Fibroblast of the aortic adventitia (primary cell): ENCODE measurements at places on chromosomes 13 and 19. TPM values are rescaled to one million over a fixed set of nuclear protein-coding genes. Genes with fewer than 3 reads are reported as not detected.

Gene ZNF415
- 2.3 and 4.1 TPM in 2 replicates for total RNA-seq

Gene KCNN4
- total RNA-seq, result 1.2 and 39.9 TPM in 2 replicates

Gene ZNF491
- 0.99 and 2.9 TPM in 2 replicates for total RNA-seq

Gene ACER1
- not detected in 2 replicates for total RNA-seq

Gene ATP4B
- total RNA-seq, result not detected in 2 replicates

Gene ZNF358
- 33.9 and 113 TPM in 2 replicates for total RNA-seq

Gene SYCN
- not detected in 2 replicates for total RNA-seq

Gene IL17D
- 1.6 and 5.0 TPM in 2 replicates for total RNA-seq

Gene FXYD7
- not detected in 2 replicates for total RNA-seq

Gene DNAAF3
- total RNA-seq, result 0.33 and 1.5 TPM in 2 replicates

Gene PSG6
- total RNA-seq, result not detected in 2 replicates

Gene LRRC4B
- not detected in 2 replicates for total RNA-seq
